Progenitor cell of endocrine pancreas (in vitro differentiated cells): ENCODE measurements at places on chromosomes 6 and 20. TPM values are rescaled to one million over a fixed set of nuclear protein-coding genes. Genes with fewer than 3 reads are reported as not detected.

GRCh38 chr6:84763003-84763885 lies 1.2 kb downstream of the TBX18 start:
- peak overlapping the region; percentile 84 for H3K4me3 ChIP-seq
- peaks cover 85% of the 10 kb centered on the region for H3K27me3 ChIP-seq
- H3K27ac ChIP-seq: no peak overlapping the region
- peaks cover 4% of the 10 kb centered on the region for H3K4me1 ChIP-seq
- no peaks in the 10 kb centered on the region for H3K36me3 ChIP-seq

- H3K27ac ChIP-seq: no peak overlapping the region
- no peak for DNase-seq
- H3K36me3 ChIP-seq: no peaks in the 10 kb centered on the region
Observed at GRCh38 chr6:45609141-45609638, 231.5 kb upstream of the SUPT3H start.

DNA sequence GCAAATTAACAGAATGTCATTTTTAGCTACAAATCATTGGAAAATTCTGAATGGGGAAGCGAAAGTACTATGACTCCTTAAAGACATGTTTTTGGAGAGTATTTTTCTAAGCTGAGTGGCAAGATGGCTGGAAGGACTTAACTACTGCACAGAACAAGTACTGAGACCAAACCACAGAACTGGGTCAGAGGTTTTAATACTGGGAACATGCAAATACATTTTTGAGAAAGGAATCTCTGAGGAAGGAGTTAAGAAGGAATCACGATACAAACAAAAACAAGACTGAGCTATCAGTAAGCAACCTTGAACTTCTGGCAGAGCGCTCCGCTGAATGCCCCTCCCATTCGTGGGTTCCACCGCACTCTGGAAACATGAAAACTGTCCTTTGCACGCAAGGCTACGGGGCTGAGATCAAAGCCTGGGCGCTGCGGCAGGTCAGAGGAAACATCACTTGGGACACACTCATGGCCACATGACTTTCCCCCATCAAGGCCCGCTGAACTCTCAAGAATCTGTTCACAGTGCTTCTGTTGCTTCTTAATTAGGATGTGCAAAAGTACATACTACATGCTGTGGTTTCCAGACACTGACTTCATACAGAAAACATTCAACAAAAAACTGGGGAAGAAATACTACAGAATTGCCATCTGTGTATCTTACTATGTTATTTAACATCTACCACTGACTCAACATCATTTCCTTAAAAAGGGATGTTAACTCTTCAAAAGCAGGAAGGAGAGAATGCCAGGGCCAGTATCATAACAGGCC lies 27.8 kb downstream of the SLC23A2 start:
- no peak overlapping the region for H3K27ac ChIP-seq
- peaks cover 15% of the 10 kb centered on the region for H3K4me1 ChIP-seq
- H3K27me3 ChIP-seq: no peaks in the 10 kb centered on the region
- no peaks in the 10 kb centered on the region for H3K36me3 ChIP-seq

DNA sequence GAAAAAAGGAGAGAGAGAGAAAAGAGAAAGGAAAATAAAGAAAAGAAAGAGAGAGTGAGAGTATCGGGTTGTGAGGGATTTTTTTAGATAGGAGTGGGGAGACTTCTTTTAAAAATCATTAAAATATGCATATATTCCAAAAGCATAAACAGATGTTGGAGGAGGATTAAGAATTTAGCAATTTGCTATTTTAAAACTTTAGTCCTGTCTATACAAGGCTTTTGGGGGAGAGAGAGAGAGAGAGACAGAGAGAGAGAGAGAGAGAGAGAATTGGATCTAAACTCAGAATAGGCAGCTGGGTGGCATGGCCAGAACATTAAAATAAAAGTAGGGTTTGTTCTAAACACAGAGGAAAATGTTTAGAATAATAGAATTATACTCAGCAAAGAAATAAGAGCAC lies 72.1 kb downstream of the SOD2 start:
- DNase-seq: no peak
- H3K4me1 ChIP-seq: no peaks in the 10 kb centered on the region
- no peak overlapping the region for H3K27ac ChIP-seq

DNA sequence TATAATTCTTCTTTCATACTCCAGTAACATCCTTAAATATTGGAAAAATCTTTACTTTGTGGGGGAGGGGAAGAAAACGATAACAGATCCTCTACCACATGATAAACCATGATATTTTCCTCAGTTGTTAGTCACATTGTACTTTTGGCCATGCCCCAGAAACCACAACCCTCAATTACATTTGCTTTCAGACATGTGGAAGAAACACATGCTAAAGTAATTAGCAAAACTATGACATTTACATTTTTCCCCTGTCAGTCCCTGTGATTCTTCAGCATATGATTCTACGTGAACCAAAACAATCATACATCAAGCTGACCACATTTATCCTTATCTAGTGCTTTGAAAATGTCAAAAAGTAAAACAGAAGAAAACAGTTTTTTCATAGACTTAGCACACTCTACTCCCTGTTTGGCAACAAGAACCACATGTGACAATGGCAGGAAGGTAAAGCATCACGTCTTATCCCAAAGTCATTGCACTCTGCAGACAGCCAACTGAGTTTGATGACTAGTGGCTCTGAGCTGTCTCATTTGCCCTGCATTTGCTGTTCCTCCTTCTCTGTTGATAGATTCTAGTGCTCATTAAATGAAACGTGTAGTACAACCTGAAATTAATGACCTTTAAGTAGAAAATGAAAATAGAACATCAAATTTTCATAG lies 505.8 kb upstream of the MARCKS start:
- H3K27me3 ChIP-seq: peaks cover 3% of the 10 kb centered on the region
- H3K4me3 ChIP-seq: no peak overlapping the region
- H3K36me3 ChIP-seq: peaks cover 1% of the 10 kb centered on the region
- H3K4me1 ChIP-seq: peaks cover 39% of the 10 kb centered on the region
- DNase-seq: no peak

GRCh38 chr6:4138186-4138585 lies 2.8 kb upstream of the ECI2 start:
- no peak for DNase-seq
- peaks cover 3% of the 10 kb centered on the region for H3K36me3 ChIP-seq
- H3K4me3 ChIP-seq: no peak overlapping the region
- H3K27me3 ChIP-seq: peaks cover 7% of the 10 kb centered on the region
- H3K27ac ChIP-seq: no peak overlapping the region

DNA sequence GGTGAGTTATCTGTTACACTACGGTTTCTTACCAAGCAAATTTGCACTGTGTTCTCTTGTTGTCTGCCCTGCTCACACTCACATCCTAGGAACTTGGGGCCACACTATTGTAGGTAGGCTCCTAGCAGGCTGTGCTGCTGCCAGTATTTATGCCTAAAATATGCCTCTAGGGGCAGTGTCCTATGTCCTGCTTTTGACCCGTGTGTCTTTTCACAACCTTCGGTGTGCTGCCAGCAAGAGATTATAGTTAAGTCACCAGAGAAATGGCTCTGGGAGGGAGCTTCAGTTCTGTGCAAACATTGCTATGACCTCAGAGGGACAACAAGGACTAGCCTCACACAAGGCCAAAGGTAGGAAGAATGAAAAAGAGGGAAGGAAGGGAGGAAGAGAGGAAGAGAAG lies 8.9 kb upstream of the TAAR5 start:
- no peak overlapping the region for H3K4me3 ChIP-seq
- no peak overlapping the region for H3K27ac ChIP-seq
- DNase-seq: no peak
- H3K4me1 ChIP-seq: peaks cover 2% of the 10 kb centered on the region

- H3K27me3 ChIP-seq: peaks cover 62% of the 10 kb centered on the region
- peaks cover 4% of the 10 kb centered on the region for H3K4me1 ChIP-seq
- no peak overlapping the region for H3K27ac ChIP-seq
- H3K4me3 ChIP-seq: no peak overlapping the region
Observed at GRCh38 chr20:38604873-38605303, 3.3 kb downstream of the ARHGAP40 start.

- peak overlapping the region; percentile 1 for H3K4me3 ChIP-seq
- no peaks in the 10 kb centered on the region for H3K27me3 ChIP-seq
- H3K4me1 ChIP-seq: peaks cover 35% of the 10 kb centered on the region
- no peak for DNase-seq
- peaks cover 25% of the 10 kb centered on the region for H3K36me3 ChIP-seq
Observed at GRCh38 chr6:136510782-136511181, 39.4 kb downstream of the MAP7 start.

DNA sequence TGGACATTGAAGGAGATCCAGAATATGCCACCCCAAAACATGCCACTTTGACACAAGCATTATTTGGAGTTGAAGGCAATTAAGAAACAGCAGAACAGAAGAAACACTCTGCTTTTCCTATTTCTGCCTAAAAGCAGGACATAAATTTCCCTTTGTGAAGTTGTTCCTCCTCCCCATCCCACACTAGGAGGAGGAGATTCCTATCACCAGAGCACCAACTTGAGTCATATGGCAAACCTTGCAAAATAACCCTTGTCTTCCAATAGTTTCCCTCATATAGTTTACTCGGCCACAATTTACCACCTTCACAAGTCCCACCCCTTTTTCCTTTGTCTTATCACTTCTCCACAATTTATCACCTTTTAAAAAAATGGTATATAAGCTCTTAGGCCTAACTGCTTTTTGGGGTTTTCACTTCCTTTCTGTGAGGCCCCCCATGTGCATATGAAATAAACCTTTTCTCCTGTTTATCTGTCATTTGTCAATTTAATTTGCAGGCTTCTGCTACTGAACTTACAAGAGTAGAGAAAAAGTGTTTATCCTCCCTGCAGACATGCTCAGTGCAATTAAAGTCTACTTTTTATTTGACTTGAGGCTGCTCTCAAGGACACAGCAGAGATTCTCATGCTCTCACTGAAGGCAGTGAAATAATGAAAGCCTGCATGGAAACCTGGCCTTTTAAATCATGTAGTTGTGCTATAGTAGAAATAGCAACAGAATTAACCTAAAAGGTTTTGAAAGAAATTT lies 2.8 kb upstream of the RAB23 start:
- DNase-seq: no peak
- H3K27ac ChIP-seq: no peak overlapping the region
- peaks cover 7% of the 10 kb centered on the region for H3K36me3 ChIP-seq
- H3K27me3 ChIP-seq: no peaks in the 10 kb centered on the region
- H3K4me1 ChIP-seq: peaks cover 26% of the 10 kb centered on the region
- H3K4me3 ChIP-seq: no peak overlapping the region

DNA sequence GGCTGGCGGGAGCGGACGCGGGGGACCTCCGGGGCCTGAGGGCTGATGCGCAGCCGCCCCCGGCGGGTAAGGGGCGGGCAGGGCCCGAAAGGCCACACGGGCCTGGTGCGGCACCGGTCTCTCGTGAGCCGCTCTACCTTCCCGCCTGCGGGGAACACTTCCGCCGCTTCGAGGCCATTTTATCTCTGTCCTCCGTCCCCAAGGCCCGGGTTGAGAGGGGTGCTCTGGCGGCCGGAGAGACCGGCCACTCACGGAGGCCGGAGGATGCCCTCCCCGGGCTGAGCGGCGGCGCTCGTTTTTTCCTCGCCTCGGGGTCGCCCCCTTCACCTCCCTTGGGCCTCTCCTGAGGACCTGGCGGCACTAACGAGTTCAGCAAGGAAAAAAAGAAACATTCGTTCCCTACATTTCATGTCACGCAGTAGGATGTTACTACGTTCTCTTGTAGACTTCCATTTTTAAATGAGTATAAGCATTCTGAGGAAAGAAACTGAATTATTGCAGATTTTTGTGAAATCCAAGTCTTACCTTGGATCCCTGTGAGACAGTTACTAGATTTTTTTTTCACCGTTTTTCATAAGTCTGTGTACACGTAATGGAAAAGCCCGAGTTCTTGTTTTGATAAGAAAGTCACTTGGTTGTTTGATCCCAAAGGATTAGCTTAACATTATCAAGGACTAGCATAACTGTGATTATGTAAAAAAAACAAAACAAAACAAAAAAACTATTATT lies 575 bp downstream of the WTAP start:
- peaks cover 12% of the 10 kb centered on the region for H3K36me3 ChIP-seq
- H3K4me1 ChIP-seq: peaks cover 27% of the 10 kb centered on the region
- H3K4me3 ChIP-seq: peak overlapping the region; percentile 90
- H3K27me3 ChIP-seq: no peaks in the 10 kb centered on the region

DNA sequence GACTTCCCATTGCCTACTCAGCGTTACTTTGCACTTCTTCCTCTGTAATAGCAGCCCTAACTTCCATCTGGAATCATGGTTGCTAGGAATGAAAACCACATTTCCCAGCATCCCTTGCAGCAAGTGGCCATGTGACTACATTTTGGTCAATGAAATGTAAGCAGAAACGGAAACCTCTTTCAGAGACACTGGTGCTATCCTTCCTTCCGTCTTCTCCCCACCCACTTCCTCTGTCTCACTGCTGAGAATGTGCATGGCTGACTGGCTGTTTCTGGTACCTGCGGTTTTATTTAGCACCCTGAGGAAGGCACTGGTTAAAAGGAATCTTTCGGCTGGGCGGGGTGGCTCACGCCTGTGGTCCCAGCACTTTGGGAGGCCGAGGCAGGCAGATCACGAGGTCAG lies 107.4 kb downstream of the SCML4 start:
- peaks cover 31% of the 10 kb centered on the region for H3K27me3 ChIP-seq
- H3K4me3 ChIP-seq: no peak overlapping the region
- H3K36me3 ChIP-seq: no peaks in the 10 kb centered on the region
- H3K27ac ChIP-seq: no peak overlapping the region
- H3K4me1 ChIP-seq: peaks cover 11% of the 10 kb centered on the region
- no peak for DNase-seq

GRCh38 chr20:47343007-47343472 lies 13.5 kb downstream of the ZMYND8 start:
- no peak for DNase-seq
- no peak overlapping the region for H3K4me3 ChIP-seq
- H3K36me3 ChIP-seq: peaks cover 32% of the 10 kb centered on the region
- peak overlapping the region; percentile 69 for H3K27ac ChIP-seq

- peaks cover 1% of the 10 kb centered on the region for H3K4me1 ChIP-seq
- H3K27me3 ChIP-seq: no peaks in the 10 kb centered on the region
- no peak overlapping the region for H3K4me3 ChIP-seq
- H3K36me3 ChIP-seq: no peaks in the 10 kb centered on the region
Observed at GRCh38 chr6:151340219-151340978, 51.0 kb downstream of the ZBTB2 start.

Gene PNLDC1
- not detected in 2 replicates for total RNA-seq

Gene DPPA5
- total RNA-seq: not detected in 2 replicates

Gene HNF4A
- total RNA-seq: 71.1 and 72.9 TPM in 2 replicates

Gene BCAS1
- 0.81 and 1.00 TPM in 2 replicates for total RNA-seq

Gene SYTL3
- total RNA-seq: 1.6 and 2.1 TPM in 2 replicates

Gene DEF6
- 5.7 and 5.9 TPM in 2 replicates for total RNA-seq

Gene EFCAB8
- 0.29 and 0.91 TPM in 2 replicates for total RNA-seq

Gene MYL9
- 31.0 and 46.0 TPM in 2 replicates for total RNA-seq

Gene LIN28B
- 35.2 and 38.8 TPM in 2 replicates for total RNA-seq

Gene EMILIN3
- total RNA-seq: 0.96 and 1.3 TPM in 2 replicates
